ENCODE measurements at places on chromosomes 6 and 20.

DNA sequence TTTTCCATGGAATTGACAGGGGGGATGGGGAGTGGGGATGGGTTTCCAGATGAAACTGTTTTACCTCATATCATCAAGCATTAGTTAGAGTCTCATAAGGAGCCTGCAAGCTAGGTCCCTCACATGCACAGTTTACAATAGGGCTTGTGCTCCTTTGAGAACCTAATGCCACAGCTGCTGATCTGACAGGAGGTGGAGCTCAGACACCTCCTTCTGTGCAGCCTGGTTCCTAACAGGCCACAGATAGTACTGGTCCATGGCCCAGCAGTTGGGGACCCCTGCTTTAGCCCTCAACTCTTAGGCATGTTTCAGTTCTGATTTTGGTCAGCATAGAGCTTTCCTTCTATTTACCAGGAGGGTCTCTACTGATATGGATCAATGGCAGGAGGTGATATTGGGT, 251.6 kb downstream of the LAMA2 start:
- no peak for DNase-seq

- DNase-seq, result no peak
Measured at GRCh38 chr6:141598487-141598886, 534.2 kb upstream of the GJE1 start.

DNA sequence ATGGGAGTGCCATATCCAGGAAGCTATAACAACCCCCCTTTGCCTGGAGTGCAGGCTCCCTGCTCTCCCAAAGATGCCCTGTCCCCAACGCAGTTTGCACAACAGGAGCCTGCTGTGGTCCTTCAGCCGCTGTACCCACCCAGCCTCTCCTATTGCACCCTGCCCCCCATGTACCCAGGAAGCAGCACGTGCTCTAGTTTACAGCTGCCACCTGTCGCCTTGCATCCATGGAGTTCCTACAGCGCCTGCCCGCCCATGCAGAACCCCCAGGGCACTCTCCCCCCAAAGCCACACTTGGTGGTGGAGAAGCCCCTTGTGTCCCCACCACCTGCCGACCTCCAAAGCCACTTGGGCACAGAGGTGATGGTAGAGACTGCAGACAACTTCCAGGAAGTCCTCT, 56.7 kb upstream of the TMEM181 start:
- no peak for DNase-seq

- no peak for DNase-seq
Measured at GRCh38 chr6:128508588-128509296, 11.7 kb downstream of the PTPRK start.

- DNase-seq, result no peak
Measured at GRCh38 chr20:41509316-41510200, 108.6 kb downstream of the CHD6 start.

DNA sequence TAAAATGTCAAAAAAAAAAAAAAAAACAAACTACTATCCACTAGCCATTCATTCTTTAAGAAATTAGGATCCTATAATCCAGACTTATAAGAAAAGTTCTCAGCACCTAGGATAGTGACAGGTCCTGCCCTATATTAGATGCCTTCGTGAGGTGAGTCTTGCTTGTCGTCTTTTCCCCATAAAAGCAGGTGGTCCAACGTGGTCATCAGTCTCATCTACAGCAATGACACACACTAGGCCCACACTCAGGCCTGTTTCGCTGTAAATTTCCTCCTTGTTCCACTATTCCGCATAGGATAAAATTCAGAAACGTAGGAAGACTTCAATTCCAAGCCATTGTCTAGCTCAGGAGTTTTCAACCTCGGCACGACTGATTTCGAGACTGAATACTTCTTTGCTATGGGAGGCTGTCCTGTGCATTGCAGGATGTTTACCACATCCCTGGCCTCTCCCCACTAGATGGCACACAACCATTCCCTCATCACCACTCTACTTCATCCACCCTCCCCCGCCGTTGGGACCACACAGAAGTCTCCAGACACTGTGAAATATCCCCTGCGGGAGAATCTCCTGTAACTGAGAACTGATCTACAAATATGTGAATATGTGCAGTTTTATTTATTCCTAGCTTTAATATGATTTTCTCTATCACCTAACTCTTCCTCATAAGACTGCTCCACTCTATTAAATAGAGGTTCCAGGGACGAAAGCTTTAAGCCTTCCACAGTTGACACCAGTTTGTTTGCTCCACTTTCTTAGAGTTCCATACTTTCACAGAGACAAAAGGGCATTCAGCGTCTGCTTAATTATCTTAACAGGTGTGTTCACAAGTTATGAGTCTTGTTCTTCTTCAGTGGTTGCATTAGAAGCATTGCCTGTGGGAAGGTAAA, 346.3 kb downstream of the BMP2 start:
- no peak for DNase-seq

GRCh38 chr20:8602389-8603116, 466.3 kb upstream of the PLCB4 start:
- DNase-seq, result no peak

DNA sequence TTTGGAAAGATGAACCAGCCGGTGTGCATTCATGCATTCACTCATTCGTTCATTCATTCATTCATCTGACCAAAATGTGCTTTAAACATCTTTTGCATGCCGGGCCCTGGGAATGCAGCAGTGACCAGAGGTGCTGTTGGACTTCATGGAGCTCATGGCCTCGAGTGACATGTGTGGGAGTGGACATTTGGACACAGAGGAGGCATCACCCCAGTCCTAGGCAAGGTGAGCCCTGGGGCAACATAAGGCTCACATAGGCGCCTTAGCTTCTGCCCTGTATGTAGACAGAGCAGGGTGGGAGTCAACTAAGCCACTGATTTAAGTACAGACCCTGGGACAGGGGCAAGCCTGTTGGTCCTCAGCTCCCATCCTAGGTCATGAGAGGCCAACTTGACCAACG, 71.6 kb downstream of the STK35 start:
- no peak for DNase-seq

GRCh38 chr6:89350281-89350966, 2.1 kb downstream of the UBE2J1 start:
- no peak for DNase-seq

DNA sequence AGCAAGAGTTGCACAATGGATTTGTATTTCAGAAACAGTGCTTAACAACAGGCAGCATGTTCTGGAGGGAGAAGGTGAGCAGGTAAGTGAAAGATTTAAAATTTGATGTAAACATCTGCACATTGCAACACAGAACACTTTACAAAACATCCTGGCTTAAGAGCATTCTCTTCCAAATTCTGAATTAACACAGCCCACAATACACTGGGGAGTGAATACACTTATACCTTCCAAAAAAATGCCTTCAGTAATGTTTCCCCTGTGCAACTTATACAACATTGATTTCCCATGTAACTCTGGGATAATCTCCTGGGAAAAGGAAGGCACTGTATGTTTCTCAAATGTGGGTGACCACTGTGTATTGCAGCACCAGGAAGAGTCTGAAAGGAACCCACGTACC, 127.6 kb downstream of the FYN start:
- DNase-seq, result no peak

DNA sequence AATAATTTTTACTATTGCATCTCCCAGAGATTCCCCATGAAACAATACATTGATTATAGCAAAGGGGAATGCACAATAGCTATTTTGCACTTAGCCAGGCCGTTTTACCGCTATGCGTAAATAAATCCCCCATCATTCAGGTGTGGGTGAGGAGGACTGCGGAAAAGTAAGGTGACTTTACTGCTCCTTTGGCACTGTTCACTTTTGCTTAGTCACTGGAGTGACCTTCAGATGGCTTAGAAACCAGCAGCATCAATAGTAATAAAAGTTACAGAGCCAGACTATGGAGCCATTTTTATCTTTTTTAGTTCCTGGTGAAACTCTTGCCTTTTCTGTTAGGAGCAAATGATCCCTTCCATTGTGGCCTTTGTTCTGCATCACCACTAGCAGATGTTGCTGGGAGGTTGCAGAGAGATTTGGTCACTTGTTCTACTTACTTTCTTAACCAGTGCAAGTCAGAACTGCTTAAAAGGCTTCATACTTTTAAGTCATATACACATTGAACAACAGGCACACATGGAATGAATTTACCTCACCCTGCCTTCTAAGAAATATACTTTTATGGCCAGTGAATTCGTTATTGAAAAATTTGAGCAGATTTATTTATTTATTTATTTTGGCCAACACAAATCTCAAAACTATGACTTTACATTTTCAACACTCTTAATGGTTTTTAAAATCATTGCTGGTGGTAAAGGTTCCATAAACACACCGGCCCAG, 12.1 kb upstream of the BTBD3 start:
- DNase-seq, result no peak

- peak; percentile 81 for DNase-seq
Measured at GRCh38 chr20:50588034-50588736, 78.0 kb downstream of the PTPN1 start.

- DNase-seq, result no peak
Measured at GRCh38 chr6:49366539-49366938, 96.5 kb downstream of the MMUT start.

GRCh38 chr6:170358496-170358895, 51.9 kb downstream of the FAM120B start:
- DNase-seq, result no peak

- DNase-seq, result no peak
Measured at GRCh38 chr6:37103169-37104039, 66.5 kb upstream of the PIM1 start.

GRCh38 chr20:21101453-21101931, 4.7 kb downstream of the LINC00237 start:
- no peak for DNase-seq

- DNase-seq, result peak; percentile 61
Measured at GRCh38 chr20:62143957-62144825, 622 bp downstream of the SS18L1 start.

DNA sequence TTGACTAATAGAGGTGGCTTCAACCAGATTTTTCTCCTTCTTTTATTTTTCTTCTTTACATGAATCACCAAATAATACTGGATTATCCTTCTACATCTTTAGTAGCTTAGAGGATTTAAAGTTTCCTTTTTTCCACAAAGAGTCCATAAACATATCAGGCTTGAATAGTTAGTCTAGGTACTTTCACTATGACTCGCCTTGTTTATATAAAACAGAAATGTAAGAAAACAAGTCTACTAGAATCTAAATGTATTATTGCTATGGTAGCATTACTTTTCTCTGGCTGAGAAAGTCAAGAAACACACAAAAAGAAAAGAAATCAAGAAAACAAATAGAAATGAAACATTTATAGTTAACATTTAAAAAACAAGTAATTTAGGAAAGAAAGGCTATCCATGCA, 215.2 kb downstream of the PTPRK start:
- no peak for DNase-seq

GRCh38 chr6:111789598-111789997, 83.7 kb downstream of the FYN start:
- DNase-seq, result no peak

DNA sequence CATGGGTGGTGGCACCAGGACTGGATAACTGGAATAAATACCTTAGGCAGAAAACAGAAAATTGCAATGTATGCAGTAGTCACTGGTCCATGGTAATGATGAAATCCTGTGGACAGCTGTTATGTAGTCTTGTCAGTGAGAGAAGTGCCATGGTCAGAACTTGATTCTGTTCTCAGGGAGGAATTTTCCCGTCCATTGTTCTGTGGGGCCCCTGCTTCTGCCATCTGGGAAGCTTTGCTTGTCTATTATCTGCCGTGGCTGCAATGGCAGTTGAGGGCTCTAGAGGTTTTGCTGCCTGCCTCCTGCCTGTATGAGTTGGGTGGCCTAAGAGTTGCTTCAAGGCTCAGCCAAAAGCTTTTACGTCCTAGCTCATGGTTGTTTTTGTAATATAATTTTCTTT, 126.8 kb upstream of the SLC35B3 start:
- DNase-seq, result no peak

DNA sequence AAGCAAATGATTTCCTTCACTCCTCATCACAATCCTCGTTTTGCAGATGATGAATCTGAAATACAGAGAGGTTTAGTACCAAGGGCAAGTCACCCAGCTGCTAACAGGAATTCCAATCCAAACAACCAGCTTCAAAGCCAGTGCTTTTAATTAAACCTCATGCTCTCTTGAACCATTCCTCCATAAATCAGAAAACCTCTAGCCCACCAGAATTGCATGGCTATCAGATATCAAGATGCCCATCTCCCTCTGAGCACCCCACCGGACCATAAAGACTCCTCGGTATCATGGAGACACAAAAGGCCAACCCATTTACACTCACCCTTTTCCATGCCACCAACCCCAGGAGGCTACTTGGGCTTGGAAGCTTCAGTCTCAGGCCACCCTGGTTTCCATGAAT, 46.0 kb downstream of the TFAP2A start:
- DNase-seq, result no peak

GRCh38 chr6:111503194-111503593, 20.2 kb upstream of the REV3L start:
- no peak for DNase-seq

- no peak for DNase-seq
Measured at GRCh38 chr20:20815711-20816455, 103.4 kb upstream of the RALGAPA2 start.

DNA sequence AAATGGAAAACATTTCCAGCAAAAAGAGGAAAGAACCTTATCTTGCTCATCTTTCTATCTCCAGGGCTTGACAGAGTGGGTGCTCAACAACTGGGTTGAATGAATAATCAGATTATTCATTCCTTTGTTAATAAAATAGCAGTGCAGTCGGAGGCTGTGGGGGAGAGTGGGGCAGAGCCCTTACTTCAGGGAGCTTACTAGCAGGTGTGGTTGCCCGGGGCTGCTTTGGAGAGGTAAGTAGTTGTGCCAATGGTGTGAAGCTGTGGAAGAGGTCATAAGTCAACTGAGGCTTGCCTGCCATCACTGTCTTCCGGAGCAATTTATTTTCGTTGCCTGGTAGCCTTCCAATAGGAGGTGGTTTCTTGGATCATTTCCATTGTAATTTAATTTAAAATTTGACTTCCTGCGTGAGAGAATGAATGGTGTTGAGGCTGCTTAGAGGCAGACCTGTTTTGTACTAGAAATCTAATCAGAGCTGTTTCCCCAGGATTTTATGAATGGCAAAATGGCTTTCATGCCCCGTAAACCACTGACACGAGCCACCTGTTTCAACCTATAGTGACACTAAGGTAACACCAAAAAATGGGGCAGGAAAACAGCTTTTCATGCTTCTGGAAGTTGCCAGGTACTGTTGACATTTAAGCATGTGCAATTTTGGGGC, 51.4 kb downstream of the ZDHHC14 start:
- DNase-seq, result no peak

GRCh38 chr20:62917720-62918119, 8.6 kb downstream of the DIDO1 start:
- no peak for DNase-seq

- no peak for DNase-seq
Measured at GRCh38 chr6:138370631-138371451, 6.9 kb upstream of the SMIM28 start.

GRCh38 chr6:14876778-14877613, 368.9 kb upstream of the JARID2 start:
- no peak for DNase-seq

GRCh38 chr6:13101409-13101808, 226.9 kb downstream of the TBC1D7 start:
- no peak for DNase-seq
